NCI-H2171 treated with DMSO at 0.1 percent for 48 hours (cell line): ENCODE measurements at places on chromosomes 16 and 17.

DNA sequence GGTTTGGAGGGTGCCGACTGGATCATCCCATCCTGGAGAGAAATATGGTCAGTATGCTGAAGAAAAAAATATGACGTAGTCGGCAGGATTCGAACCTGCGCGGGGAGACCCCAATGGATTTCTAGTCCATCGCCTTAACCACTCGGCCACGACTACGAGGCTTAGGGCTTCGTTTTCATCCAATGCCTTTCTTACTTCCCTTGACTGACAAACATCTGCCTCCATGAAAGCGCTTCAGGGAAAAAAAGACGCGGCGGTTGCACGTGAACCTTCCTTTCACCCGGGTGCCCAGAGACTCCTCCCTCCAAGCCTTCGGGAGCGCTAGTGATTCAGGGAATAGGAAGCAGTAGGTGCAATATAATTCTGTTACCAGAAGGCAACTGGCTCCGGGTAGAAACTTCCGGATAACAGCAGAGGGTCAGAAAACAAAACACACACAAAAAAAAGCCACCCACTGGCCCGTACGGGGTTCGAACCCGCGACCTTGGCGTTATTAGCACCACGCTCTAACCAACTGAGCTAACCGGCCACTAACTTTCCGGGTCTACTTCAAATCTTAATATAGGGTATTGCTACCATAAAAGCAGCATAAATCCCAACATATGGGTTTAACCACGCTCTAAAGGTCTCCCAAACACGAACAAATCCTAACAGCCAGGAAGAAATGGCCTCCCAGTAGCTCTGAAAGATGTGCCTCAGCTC is 16.3 kb upstream of the AURKB start:
- no peak for DNase-seq

GRCh38 chr16:10675216-10675615 is 19.5 kb downstream of the TEKT5 start:
- DNase-seq = peak; percentile 55

GRCh38 chr16:30548416-30549253 is 9.5 kb downstream of the ZNF764 start:
- DNase-seq = no peak

DNA sequence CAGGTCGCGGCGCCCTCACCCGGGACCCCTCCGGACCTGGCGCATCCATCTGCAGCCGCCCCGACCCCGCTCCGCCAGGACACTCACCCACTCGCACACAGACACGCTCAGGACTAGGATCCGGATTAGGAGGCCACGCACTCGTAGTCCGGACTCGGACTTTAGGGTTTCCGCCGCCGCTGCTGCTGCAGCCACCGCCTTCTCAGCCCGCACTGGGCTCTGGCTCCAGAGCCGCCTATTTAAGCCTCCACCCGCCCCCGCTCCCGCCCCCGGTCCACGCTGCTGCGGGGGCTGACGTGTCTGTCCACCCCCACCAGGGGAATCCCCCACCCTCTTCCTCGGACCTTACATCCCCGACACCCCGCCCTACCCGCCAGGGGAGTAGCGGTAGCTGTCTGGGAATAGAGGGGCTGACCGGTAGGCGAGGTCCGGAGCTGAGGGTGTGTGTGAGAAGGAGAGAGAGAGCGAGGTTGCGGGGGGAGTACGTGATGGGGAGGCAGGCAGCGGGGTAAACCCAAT is at the start of gene RRAD:
RRAD (minus strand) TSS at position 214 of the 519 bp plus-strand sequence. CDS start 356 bp downstream, outside the sequence.
- DNase-seq = no peak

DNA sequence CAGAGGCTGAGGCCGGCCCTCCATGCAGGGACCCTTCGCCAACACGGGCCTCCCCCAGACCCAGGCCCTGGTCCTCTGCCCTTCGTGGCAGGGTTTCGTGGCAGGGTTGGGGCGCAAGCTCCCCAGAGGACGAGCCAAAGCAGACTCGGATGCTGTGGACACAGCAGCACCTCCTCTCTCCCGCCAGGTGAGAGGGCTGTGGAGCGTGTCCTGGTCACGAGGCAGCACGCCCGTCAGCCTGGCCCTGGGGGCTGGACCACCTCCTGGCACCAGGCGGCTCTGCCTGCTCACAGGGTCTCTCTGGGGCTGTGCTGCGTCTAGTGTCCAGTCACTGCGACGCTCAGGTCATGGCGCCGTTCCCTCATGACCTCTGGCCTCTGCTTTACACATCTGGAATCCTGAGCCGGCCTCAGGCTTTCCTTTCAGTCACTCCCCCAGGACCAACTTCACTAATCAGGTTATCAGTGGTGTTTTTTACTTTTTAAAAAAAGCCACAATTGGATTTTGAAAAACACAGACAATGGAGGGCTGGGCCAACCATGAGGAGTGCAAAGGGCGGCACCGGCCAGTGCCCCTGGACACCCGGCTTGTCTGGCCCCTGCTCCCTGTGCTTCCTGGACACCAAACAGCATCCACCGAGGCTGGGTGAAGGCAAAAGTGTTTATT is 5.4 kb downstream of the NDUFAF8 start:
- DNase-seq = no peak

DNA sequence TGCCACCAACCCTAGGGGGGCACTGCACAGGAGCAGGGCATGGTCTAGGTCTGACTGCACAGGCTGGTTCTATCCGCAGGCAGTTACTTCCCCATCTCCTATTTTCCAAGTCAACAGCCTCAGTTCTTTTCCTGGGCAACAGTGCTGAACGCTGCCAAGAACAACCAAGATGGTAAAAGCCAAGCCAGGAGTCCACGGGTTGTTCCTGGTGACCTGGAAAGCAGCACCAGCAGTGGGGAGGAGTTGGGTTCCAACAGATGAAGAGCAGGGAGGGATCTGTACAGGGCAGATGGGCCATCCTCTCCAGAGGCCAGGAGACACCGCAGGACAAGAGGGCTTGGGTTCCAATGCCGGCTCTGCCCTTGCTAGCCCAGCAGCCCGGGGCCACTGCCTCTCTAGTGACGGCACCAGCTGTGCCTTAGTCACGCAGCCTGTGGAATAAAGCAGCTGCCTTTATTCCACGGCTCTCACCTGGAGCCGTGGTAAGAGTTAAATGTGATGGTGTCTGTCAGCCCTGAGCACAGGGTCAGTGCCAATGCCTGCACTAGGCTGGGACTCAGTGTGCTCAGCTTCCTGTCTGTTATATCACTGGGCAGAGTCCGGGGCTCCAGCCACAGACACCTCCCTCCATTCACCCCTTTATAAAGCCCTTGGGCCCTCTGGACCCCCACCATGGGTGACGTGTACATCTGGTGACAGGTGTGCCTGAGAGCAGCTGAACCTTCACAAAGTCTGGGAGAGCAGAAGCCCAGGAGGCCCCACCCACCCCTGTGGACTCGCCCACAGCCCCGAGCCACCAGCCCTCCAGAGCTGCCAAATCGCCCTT is 44.9 kb downstream of the MARF1 start:
- no peak for DNase-seq

- peak; percentile 77 for DNase-seq
These were observed 20.6 kb downstream of the MYL4 start for GRCh38 chr17:47229535-47230443.

GRCh38 chr17:34357398-34357797 is 1.1 kb downstream of the CCL13 start:
- DNase-seq = no peak

GRCh38 chr17:13385481-13385911 is 216.2 kb downstream of the HS3ST3A1 start:
- no peak for DNase-seq

GRCh38 chr16:20741554-20742285 is at the start of gene THUMPD1:
Gene THUMPD1, minus strand, starts transcription at chr16:20741818. Its CDS starts 79 bp downstream, at chr16:20741739.
- peak; percentile 93 for DNase-seq

DNA sequence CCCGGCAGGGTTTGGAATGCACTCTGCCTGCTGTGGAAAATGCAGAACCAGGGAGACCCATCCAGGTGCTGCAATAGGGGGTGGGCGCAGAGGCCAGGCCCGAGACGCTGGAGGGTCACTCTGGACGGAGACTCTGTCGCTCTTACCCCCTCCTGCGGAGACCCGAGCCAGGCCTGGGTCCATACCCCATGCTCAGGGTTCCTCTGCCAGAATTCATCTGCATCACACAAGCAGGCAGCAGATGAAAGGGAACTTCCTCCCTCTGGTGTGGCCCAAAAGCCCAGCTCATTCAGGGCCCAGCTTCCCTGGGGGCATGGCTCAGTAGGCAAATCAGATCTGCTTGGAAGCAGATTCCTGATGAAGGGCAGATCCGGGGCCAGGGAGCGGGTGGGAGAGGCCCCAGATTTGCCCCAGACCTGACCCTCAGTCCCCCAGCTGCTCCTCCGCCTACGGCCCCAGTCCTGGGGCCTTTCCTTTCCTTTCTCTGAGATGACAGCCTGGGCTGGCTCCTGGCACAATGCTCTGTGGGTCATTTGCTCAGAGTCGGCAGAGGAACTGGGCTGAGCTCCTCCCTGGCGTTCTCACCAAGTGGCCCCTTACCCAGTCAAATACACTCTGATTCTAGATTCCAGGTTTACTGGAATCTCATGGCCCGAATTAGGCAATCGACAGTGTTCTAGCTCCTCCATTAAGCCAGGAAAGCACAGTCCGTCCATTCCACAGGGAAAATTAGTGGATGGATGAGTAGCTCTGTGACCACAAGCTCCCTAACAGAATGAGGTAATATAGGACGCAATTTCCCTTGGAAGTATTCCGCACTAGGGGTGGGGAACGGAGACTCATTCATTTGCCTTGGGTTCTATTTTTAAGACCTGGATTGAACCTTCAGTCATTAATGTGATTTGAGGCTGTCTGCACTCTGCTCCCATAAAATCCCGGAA is 19.1 kb upstream of the RASD1 start:
- no peak for DNase-seq

DNA sequence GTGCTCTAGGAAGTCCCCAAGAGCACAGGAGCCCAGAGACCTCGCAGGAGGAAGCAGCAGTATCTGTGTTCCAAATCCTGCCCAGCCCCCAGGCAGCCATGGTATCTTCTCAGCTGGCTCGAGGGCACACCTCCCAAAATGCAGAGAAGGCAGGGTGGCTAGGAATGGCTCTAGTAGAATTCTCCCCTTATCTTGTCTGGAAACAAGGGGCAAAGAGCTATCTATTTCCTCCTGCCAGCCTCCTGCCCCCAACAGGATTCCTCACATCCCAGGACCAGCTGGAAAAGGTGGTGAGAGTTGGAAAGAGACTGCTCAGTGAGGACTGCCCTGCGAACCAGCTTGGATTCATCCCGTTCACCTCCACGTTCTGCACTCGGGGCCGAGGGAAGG is 8.6 kb upstream of the TSPOAP1 start:
- no peak for DNase-seq

- DNase-seq = no peak
These were observed 25.6 kb upstream of the CES5A start for GRCh38 chr16:55900616-55901393.

DNA sequence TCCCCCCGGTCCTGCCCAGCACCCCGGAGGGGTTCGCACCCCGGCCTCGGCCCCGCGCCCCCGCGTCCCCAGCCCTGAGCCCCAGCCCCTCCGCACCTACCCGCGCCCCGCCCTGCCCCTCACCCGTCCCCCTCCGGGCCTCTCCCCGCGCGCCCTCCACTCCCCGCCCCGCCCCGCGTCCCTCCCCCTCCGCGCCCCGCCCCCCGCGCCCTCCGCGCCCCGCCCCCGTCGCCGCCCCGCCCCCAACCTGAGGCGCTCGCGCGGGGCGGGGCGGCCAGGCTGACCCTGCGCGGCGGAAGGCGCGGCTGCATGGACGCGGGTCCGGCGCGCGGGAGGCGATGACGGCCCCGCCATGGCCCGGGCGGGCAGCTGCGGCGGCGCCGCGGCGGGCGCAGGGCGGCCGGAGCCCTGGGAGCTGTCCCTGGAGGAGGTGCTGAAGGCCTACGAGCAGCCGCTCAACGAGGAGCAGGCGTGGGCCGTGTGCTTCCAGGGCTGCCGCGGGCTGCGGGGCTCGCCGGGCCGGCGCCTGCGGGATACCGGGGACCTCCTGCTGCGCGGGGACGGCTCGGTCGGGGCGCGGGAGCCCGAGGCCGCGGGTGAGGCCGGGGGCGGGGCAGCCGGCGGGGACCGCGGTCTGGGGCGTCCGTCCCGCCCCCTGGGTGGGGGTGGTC is at the start of gene SPIRE2:
SPIRE2 (plus strand) TSS at position 277 of the 671 bp plus-strand sequence; CDS start at position 353, 76 bp downstream.
- peak; percentile 26 for DNase-seq
